Stimulated activated CD4-positive, alpha-beta T cell treated with anti-CD3 and anti-CD28 coated beads, TNF-alpha, amount 100 ng/mL, for 4 hours (primary cell): ENCODE measurements at places on chromosomes 1 and 21.

DNA sequence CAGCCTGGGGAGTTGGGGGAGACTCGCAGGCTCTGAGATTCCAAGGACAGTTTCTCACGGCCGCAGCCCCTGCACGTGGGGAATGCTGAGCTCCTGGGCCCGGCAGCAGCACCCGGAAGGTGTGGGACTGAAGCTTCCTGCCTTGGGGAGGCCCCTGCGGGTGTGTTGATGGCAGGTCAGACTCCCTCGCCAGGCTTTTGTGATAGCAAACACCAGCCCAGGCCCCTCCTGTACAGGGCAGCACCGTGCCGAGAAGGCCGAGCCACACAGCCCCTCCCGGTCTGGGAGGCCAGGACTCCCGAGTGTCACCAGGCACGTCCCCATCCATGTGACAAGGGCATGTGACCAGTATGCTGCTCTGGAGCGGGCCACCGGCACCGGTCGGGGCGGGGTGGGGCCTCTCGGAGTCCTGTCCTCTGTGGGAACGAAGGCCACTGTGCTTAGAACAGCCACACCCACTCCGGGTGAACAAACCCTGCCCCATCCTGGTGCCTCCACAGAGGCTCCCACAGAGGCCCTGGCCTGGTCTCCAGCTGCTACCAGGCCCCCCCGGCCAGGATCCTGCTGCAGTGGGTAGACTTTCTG, 31.1 kb upstream of the ARHGEF16 start:
- no peak for DNase-seq

- DNase-seq: no peak
Measured at GRCh38 chr1:179023946-179024650, 1.6 kb upstream of the FAM20B start.

DNA sequence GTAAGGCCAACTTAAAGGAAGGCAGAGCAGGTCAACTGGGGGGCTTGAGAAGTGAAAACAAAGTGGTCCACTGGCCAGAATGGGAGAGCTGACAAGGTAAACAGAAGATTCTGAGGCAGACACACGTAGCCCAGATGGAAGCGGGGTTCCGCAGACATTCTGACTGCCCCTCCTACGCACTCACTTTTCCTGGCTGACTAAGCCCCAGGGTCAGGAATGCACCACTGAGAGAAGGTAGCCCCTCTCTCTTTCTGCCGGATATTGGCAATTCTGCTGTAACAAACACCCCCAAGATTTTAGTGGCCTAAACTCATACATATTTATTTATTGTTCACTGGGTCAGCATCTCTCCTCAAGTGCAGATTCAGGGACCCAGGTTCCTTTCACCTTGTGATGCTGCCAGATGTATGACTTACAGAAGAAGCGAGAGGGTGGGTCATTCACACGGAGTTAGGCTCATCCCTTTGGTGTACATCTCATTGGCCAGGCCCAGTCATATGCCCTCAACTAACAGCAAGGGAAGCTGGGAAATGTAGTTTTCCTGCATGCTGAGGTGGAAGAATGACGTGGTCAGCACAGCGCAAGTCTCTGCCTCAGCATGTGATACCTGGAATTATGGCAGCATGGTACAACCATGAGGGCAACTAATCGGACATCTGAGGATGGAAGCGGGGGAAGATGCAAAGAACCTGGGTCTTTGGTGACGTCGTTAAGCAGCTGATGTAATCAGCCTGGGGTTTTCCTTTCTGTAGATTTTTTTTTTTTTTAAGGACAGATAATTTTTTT, 43.4 kb upstream of the MRPS6 start:
- DNase-seq: peak; percentile 3

- DNase-seq: peak; percentile 14
Measured at GRCh38 chr1:101567582-101568189, 330.9 kb downstream of the S1PR1 start.

- DNase-seq: no peak
Measured at GRCh38 chr21:45110873-45111624, 36.7 kb downstream of the ADARB1 start.

DNA sequence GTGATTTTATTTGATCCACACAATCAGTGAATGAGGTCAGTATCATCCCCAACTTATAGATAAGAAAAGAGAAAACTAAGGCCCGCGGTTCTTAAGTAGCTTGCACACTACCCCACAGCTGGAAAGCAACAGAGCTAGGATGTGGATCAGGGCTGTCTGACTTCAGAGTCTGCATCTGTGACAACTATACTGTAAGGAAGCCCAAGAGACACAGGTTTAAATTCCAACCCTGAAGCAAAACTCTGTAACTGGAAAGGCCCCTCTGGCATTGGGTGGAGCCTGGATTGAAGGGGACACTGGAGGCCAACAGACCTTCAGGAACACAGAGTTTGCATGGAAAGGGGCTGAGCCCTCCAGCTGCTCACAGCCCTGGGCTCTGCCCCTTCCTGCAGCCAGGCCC, 40.2 kb downstream of the LGR6 start:
- no peak for DNase-seq

- no peak for DNase-seq
Measured at GRCh38 chr1:10444795-10445397, 4.9 kb upstream of the CORT start.

- no peak for DNase-seq
Measured at GRCh38 chr1:94527447-94528031, 14.0 kb downstream of the F3 start.

GRCh38 chr1:156849151-156849496, 9.8 kb downstream of the INSRR start:
- DNase-seq: no peak

DNA sequence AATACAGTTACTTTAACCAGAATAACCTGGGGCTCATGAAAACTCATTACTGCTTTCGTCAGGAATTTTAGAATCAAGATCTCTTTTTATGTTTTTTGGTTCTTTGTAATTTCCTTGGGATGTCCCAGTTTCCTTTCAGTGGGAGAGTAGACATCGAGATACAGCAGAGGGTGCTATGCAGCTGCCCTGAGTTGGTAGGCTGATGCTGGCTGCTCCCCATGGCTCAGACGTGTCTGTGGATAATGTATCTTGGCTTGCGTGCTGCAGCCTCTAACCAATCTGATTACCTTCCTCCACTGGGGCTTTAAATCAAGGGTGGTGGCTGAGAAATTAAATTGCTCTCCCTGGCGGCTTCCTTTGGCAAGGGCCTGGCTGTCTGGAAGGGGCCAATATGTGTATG, 253.7 kb downstream of the CACNA1E start:
- DNase-seq: no peak

DNA sequence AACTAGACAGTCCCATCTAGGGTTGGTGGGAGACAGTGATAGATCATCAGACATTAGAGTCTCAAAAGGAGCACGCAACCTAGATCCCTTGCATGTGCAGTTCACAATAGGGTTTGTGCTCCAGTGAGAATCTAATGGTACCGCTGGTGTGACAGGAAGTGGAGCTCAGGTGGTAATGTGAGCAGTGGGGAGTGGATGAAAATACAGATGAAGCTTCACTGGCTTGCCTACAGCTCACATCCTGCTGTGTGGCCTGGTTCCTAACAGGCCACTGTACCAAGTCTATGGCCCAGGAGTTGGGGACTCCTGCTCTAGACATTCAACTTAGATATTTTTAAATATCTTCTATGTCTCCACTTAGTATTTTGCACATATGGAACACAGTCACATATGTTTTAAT, 231.1 kb upstream of the NRIP1 start:
- no peak for DNase-seq

DNA sequence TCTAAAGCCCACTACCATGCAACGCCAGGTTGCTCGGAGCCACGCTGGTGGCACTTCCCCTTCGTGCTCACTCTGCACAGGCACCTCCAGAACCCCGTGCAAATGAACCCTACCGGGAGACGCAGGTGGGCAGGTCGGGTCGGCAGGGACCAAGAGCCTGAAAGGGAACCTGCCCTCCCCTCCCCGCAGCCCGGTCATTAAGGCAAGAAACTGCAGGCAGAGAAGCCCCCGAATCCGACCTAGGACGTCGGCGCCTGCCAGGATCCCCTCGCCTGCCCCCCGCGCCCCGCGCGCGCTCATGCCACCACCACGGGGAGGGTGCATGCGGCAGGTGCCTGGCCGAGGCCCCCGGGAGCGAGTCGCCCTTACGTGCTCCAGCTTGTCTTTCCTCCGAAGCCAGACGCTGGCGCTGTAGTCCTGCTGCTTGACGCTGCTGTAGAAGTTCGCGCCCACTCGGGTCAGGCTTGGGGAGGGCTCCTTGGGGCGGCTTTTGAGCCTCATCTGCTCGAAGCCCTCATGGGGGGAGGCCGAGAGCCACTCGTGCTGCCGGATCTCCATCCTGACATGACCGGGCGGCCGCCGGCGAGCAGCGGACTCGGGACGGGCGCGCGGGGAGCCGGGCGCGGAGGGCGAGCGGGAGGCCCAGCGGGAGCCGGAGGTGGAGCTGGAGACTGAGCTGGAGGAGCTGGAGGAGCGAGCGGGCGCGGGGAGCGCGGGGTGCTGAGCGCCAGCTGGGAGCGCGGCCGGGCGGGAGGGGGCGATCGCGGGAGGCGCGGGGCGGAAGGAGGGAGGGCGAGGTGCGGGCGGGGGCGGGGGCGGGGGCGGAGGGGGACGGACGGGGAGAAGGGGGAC, 552 bp downstream of the PLD5 start:
- no peak for DNase-seq

DNA sequence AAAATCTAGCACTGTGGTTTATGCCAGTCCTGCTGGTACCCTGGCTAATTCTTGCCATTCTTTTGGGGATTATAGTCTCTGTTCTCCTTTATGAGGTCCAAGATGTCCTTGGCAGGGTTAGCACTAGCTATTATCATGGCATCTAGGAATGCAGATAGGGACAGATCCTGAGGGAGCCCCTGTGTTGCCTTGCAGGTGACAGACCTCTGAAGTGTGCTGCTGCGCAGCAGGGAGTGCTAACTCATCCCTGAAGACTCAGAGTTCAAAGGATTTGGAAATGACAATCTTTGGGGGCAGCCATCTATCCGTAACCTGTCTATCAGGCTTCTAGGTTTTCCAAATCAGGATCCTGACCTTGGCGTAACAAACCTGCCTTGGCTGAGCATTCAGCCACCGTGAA, 16.3 kb downstream of the ZFYVE9 start:
- no peak for DNase-seq

- DNase-seq: no peak
Measured at GRCh38 chr1:25184001-25184762, 48.1 kb downstream of the SYF2 start.

GRCh38 chr1:187038784-187039183, 210.0 kb downstream of the PLA2G4A start:
- no peak for DNase-seq

GRCh38 chr21:46486481-46487126, 27.9 kb downstream of the DIP2A start:
- DNase-seq: no peak

DNA sequence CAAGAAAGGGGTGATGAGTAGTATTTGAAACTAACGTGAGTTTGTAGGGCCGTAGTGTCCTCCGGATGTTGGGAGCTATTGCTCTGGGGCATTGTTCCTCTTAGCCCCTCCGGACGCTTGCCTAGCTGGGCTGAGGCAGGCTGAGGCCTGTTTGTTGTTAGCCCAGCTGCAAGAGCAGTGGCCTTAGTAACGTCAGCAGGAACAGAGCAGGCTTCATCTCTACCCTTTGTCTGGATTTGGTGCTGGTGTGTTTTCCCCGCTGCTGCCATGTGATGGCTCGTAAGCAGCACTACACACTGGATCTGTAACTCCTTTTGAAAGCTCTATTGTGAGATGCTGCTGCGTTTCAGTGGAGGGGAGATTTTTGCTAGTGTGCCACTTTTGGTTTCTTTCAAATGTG, 57.6 kb downstream of the DNM3 start:
- DNase-seq: no peak

DNA sequence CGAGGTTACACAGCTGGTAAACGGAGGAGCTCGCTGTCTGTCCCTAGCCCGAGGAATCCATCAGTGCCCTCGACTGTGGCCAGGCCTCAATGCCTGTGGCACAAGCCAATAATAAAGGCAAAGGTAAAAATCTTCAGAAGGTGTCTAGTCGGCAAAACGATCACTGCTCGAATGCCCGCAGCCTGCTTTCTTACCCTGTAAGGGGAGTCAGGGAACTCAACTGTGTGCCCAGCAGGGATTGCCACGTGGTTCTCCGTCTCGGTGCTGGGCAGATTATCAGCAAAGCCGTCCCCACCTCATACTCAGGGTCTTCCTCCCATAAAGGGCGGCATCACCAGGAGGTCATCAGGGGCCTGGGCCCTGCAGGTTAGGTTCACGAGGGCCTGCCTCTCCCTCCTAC, 103.4 kb downstream of the PAX7 start:
- no peak for DNase-seq

DNA sequence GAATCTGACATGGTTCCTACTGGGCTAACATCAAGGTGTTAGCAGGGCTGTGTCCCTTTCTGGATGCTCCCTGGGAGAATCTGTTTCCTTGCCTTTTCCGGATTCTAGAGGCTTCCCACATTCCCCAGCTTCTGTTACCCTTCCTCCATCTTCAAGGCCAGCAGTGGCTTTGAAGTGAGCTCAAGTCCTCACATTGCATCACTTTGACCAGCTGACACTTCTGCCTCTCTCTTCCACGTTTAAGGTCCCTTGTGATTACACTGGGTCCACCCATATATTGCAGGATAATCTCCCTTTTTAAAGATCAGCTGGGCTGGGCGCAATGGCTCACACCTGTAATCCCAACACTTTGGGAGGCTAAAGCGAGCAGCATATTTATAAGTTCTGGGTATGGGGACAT, 33.1 kb downstream of the CNST start:
- DNase-seq: no peak

DNA sequence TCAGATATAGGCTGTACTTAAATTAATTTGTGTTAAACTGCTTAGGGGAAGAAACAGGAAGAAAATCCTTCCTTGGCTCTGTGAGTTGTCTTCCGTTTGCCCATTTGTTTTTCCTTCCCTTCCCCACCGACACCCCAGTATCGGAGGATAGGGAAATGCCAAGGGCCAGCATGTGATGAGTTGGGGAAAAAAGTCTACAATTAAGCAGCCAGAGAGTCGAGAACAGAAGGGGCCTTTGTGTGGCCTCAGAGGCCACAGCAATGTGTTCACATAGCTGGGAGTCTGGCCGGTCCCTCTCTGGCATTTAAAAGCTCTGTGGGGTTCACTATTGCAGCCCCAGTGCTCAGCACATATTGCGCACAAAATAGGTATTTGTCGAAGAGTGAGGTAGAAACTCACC, 489.3 kb downstream of the MATN1 start:
- no peak for DNase-seq

GRCh38 chr21:44853601-44854390, 19.7 kb downstream of the PTTG1IP start:
- DNase-seq: no peak

DNA sequence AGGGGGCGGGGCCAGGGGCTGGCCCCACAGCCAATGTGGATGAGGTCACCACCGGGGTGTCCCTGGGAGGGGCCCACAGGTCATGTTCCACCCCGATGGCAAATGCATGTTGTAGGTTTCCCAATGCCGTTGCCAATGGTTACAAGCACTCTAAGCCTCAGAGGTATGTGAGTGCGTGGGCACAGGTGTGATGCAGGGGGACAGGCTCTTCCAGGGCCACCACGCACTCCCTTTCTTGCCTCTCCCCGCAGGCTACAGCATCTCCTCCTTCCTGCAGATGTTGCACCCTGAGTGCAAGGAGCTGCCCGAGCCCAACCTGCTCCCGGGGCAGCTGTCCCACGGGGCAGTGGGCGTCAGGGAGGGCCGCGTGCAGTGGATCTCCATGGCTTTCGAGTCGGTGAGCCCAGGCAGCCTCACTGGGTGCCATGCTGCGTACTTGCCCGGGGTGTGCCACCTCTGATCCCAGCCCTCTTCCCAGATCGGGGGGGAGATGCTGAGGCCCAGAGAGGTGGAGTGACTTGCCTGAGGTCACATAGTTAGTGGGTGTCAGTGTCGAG, 52.4 kb downstream of the DISP3 start:
- DNase-seq: no peak
